ENCODE measurements at places on chromosomes 12 and 14. TPM values are rescaled to one million over a fixed set of nuclear protein-coding genes. Genes with fewer than 3 reads are reported as not detected.

DNA sequence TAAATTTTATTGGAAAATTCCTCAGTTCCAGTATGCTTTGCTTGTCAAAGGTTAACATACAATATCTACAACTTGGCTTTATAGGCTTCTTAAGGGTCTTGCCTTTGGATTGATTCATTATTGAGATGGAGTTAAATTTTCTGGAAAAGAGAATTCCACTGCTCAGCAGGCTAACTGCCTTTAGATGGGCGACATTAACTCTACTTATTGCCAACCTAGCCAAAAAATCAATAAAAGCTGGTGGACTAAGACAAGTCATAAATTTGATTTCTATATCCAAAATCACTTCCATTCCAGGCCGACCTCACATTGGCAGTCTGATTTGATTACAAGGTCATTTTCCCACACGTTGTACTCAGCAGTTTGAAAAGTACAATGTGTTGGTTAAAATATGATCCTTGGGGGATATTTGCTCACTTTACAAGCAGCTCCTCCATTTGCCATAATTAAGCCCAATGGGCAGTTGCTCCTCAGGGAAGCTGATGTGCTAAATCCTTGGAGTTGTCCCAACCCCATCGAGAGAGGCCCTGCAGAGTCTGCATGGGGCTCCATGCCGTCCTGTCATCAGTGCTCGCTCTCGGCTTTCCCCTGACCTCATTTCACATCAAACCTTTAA is 36.1 kb upstream of the CRY1 start:
- DNase-seq = no peak

- DNase-seq = no peak
These were observed 177.9 kb downstream of the PHLDA1 start for GRCh38 chr12:75853626-75854025.

DNA sequence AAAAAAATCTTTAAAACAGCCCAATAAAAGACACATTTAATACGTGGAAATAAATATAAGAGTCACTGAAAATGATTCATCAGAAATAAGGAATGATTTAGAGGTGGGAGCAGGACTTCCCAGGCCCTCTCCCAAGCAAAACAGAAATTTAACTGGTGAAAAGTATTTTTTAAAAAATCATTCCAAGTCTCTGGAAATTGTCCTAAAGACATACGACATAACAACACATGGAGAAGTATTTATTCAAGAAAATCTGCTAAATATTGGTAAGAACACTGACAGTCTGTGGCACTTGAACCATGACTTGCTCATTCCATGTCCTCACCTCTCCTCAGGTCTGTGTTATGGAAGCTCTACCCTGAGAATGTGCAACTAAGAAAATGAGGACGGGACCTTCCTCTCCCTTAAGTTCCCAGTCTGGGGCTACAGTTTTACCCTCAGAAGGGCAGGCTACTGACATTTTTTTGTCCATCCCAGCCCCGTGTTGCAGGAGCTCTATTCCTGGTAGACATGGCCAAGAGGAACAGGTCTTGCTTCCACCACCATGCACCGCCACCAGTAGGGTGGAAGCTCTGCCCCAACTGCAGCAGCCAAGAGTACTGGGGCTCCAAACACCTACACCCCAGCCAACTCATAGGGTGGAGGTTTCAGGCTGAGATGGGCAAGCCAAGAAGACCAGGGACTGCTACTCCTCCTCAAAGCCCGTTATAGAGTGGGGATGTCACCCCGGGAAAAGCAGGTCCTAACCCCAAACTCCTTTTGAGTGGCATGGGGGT is 193.0 kb downstream of the CRADD start:
- DNase-seq = no peak

DNA sequence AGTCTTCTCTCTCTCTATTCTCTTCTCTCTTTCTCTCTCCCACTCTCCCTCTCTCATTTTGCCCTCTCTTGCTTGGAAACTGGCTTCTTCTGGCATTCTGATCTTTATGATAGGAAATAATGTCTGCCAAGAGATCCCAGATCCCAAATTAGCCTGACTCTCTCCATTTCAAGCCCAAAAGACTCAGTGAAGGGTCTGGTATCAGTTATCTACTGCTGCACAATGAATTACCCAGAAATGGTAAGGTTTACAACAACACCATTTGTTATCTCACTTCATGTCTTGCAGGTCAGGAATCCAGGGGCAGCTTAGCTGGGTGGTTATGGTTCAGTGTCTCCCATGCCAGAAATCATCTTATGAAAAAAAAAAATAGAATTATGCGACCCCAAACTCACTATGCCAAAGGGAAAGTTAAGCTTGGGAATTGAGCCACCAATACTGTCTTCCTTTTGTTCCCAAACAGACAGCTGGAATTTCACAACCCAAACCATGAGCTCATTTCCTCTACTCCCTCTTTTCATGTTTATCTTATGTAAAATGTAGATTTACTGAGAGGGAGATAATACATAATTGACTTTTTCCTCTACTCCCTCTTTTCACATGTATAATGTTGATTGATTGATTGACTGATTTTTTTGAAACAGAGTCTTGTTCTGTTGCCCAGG is 67.8 kb upstream of the FICD start:
- DNase-seq = no peak

DNA sequence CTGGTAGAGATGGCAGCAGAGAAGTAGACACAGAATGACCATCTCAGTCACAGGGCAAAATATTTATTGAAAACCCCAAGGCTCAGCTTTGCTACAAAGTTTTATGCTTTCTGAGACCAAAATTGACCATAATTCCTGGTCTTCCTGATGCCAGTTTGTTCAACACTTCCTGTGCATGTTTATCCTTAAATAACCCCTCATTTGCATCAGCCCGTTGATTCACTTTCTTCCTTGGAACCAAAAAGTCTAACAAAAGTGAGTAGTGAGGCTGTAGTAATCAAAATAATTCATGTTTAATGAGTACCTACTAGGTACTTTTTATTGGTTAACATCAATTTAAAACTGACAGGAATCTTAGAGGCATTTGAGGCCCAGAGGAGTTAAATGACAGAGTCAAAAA is 51.7 kb downstream of the TRHDE start:
- no peak for DNase-seq

DNA sequence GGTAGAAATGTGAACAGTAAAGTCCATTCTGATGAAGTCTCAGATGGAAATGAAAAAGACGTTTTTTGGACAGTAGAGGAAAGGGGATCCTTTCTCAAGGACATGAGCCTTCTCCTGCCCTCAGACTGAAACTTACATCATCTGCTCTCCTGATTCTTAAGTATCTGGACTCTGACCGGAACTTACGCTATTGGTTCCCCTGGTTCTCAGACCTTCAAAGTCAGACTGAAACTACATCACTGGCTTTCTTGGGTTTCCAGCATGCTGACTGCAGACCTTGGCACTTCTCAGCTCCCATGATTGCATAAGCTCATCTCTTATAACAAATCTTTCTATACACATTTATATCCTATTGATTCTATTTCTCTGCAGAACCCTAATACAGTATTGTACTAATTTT is 291.0 kb downstream of the SNAPC1 start:
- DNase-seq = no peak

LIN7A gene
- total RNA-seq = not detected

DYNC1H1 gene
- total RNA-seq = 316 TPM

DNA sequence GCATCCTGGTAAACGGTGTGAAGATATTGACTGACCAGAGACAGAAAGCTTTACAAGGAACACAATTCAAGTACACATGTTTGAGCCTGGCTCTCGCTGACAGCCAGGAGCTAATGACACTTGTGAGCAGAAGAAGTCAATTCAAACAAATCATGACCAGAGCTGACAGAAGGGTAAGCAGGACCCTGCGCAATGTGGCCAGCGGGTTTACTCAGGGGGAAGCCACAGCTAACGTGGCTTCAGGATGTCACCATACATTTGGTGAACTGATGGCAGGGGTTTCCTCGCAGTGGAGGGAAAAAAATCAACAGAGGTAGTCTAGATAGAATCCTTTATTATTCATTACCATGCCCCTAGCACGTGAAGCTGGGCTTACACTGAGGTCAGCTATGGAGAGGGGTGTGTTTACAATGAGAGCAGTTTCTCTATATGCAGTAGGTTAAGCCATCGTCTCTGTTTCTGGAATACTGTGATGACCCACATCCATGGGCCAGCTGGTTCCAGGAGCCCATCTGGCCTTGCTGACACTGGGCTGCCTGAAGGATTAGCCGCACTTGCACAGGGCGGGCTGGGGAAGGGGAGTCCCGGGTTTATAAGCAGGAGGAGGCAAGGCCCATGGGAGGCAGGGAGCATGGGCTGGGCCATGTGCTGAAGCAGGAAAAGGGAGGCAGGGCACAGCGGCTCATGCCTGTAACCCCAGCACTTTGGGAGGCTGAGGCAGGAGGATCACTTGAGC is 198.2 kb upstream of the PRMT8 start:
- DNase-seq = no peak

DNA sequence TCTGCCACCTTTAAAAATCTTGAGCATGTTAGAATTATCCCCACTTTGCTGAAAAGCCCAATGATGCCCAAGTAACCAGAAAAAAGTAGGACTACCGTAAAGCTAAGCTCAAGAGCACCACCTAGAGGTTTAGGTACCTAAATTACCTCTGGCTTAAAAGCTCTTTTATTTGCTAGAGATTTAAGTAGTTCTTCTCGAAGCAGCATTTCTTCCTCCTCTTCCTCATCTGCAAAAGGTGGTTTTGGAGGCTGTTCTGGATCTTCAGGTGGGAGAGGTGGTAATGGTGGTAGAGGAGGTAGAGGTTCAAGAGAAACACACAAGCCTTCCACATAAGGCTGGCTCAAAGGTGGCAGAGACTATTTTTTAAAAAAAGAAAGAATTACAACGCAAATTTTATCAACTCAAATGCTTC is 26.9 kb downstream of the ZFC3H1 start:
- DNase-seq = no peak

GRCh38 chr14:31967669-31967975 is 109.5 kb upstream of the ARHGAP5 start:
- DNase-seq = no peak

ADAM21 gene
- not detected for total RNA-seq

DNA sequence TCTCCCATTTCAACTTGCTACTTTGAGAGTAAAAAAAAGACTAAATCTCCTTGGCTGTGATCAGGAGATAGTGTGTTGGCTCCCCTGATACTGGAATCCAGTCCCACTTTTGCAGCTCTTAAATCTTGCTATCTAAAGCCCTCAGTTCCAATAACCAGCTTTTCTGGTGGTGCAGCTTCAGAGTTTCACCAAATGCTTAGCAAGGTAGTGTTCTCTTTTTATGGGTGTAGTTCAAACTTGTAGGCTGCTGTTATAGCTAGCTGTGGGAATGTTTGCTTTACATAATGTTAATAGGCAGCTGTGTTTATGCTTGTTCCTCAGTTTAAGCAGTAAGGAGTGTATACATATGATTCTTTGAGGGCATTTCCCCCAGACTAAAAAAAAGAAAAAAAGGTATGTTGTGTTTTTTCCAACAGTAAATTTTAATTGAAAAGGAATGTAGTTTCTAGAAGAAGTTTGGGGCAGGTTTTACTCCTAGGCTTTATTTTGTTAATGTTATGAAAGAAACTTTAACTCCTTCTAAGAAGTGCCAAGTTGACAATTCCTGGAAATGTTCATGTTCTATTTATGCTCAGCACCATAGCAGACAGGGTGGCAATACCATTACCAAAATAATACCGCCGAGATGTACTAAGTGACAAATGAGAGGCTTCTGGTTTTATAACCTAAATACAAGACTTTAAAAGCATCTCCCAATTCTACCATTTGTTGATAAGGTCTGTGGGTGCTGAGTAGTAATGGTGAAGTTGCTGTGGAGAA is 12.1 kb downstream of the CRADD start:
- no peak for DNase-seq

LRP1-AS gene
- total RNA-seq = not detected

DNA sequence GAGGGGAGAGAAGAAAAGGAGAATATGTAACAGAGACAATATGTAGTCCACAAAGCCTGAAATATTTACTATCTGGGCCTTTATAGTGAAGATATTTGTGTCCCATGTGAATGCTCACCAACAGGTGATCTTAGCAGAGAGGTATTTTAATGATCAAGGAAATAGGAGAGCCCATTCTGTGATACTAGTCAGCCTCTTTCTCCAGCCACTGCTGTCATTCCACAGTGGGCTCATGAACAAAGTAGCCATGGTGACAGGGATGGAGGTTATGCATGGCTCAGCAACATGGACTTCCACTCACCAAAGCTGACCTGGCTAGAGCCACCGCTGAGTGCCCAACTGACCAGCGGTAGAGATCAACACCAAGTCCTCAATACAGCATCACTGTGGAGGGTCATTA is 58.2 kb downstream of the OSBPL8 start:
- no peak for DNase-seq

GRCh38 chr12:93407054-93407962 is 29.6 kb downstream of the NUDT4 start:
- DNase-seq = no peak

FAIM2 gene
- 0.22 TPM for total RNA-seq

DNA sequence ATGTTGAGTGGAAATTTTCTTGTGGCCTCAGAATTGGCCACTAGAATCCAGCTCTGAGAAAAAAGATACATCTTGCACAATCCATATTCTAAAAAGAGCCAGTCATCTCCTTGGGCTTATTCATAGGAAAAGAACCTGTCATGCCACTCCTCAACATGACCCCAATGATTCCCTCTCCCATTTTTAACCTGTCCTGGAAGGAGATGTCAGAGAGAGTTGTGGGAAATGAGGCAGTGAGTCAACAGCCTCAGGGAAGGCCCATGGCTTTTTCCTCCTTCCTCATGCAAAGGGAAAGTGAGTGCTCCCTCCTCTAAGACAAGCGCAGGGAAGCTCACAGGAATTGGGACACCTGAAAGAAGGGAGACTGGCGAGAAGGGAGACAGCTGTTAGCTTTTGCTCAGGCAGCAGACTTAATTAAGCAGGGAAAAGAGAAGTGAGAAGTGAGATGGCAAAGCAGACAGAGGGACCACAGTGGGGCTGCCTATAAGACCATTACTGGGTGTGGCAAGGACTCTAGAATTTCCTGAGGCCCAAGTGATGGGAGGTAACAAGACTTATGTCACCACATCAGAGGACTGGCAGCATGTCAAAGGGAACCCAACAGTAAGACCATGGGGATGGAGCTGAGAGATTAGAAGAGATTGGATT is 10.2 kb upstream of the DHRS7 start:
- DNase-seq = no peak

FBXO21 gene
- 27.4 TPM for total RNA-seq

GRCh38 chr12:6644903-6645302 is 2.3 kb downstream of the ACRBP start:
- no peak for DNase-seq

GRCh38 chr14:67418401-67419191 is 6.6 kb upstream of the PLEK2 start:
- no peak for DNase-seq

KRT73 gene
- 0.60 TPM for total RNA-seq

GRCh38 chr14:99756796-99757195 is 36.4 kb upstream of the EML1 start:
- DNase-seq = no peak

PLCZ1 gene
- total RNA-seq = not detected

DNA sequence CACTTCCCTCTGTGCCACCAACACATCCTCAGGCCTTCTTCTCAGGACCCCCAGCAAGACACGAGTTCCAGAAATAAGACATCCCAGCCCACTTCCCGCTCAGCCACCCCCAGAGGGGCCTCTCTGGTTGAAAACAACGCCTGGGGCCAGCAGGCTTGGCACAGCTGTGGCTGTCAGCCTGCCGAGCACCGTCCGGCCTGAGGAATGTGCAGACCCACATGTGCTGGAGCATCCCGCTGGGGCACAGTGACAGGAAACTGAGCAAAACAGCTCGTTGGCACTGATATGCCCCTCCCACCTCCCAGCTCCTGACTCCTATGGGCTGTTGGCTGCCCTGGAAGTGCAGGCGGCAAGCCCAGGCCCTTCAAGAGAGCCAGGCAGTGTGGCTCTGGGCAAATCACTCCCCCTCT is 1.4 kb downstream of the SYNE3 start:
- no peak for DNase-seq

RND1 gene
- total RNA-seq = 3.8 TPM

PNP gene
- total RNA-seq = 141 TPM
